ENCODE measurements at places on chromosomes 12 and 14. TPM values are rescaled to one million over a fixed set of nuclear protein-coding genes. Genes with fewer than 3 reads are reported as not detected.

DNA sequence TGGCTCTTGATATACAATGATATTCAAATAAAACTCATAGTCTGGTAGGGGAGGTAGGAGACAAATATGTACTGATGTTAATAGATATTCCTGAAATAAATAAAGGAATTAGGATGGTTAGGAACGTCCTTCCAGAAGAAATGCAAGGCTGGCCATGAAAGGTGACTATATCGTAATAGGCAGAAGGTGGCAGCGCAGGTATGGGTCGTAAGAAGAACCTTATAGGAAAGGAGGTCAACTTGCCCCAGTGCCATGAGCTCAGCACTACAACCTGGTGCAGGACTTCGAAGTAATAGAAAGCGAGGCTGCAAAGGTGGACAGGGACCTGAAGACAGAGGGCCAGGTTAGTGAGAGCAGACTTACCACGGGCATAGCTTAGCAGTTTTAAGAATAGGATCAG is 55.3 kb upstream of the FGD4 start:
- DNase-seq, result no peak

- DNase-seq, result peak; percentile 43
Observed at GRCh38 chr12:119659289-119659897, 8.5 kb upstream of the PRKAB1 start.

- DNase-seq, result no peak
Observed at GRCh38 chr12:2355198-2355597, 302.4 kb downstream of the CACNA1C start.

Gene CMKLR1
- 4.9 TPM for total RNA-seq

DNA sequence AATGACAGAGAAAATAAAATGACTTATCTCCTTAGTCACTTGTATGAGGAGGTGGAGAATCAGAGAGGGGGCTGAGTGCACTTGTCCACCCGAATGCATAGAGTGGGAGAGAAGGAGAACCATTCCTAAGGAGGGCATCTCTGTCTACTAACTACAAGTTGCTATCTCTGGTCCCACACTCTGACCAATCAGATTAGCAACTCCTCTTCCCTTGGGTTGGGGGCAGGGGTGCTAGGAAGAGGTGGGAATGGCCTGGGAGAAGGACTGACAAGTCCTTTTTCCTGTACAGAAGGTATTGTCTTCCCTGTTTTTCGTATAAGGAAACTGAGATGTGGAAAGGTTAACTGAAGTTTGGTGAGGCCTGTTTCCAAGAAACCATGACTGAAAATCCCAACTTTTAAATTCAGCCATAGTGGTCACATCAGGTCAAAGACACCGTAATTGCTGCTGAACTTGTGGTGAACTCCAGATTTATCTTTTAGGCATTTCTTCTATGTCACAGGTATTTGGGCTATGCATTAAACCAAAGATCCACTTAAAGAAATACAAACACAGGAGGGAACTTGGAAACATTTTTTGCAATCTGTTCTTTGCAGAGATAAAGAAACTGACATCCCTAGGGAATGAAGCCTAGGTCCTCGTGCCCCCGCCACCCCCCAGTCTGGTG is 207.8 kb downstream of the CRADD start:
- no peak for DNase-seq

Gene PLEKHG7
- 0.32 TPM for total RNA-seq

- no peak for DNase-seq
Observed at GRCh38 chr12:68119724-68120211, 39.8 kb downstream of the IFNG start.
